ENCODE measurements at places on chromosomes 11 and 22. TPM values are rescaled to one million over a fixed set of nuclear protein-coding genes. Genes with fewer than 3 reads are reported as not detected.
A peak's percentile ranks its signal among the peaks of the same experiment; 100 is the strongest.

DNA sequence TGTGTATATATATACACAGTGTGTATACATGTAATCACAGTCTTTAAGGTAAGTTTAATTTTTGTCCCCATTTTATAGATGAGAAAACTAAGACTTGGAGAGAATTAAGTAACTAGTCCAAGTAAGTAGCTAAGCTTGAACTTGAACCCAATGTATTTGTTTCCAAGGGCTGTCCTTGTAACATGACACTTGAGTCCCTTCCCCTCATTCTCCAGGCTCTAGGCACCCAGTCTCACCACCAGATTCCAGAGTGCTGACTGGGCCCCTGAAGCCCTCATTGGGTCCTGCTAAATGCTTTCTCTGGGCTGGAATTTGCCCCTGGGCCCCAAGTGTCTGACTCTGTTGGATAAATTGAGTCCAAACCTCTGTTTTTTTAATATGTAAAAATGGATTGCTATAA lies 45.5 kb downstream of the ADM start:
- no peaks in the 10 kb centered on the region for H3K4me1 ChIP-seq
- H3K27ac ChIP-seq, result no peak overlapping the region
- DNase-seq, result no peak
- H3K27me3 ChIP-seq, result peaks cover 39% of the 10 kb centered on the region
- no peaks in the 10 kb centered on the region for H3K36me3 ChIP-seq

GRCh38 chr11:102810950-102811660 lies 13.1 kb upstream of the MMP1 start:
- no peaks in the 10 kb centered on the region for H3K36me3 ChIP-seq
- H3K4me1 ChIP-seq, result no peaks in the 10 kb centered on the region
- H3K27ac ChIP-seq, result no peak overlapping the region
- H3K27me3 ChIP-seq, result peaks cover 9% of the 10 kb centered on the region
- DNase-seq, result no peak

- H3K27ac ChIP-seq, result no peak within 1 kb of the TSS
- H3K27me3 ChIP-seq, result peaks cover 11% of the 10 kb centered on the region
- H3K4me1 ChIP-seq, result peaks cover 21% of the 10 kb centered on the region
- H3K4me3 ChIP-seq, result no peak within 1 kb of the TSS
Measured at GRCh38 chr11:118883368-118884071, at the start of gene CXCR5. Gene CXCR5, plus strand, starts transcription at chr11:118883892. Its CDS starts 50 bp downstream, at chr11:118883942.

GRCh38 chr11:14873632-14874031 lies 18.4 kb downstream of the CYP2R1 start:
- no peak for DNase-seq
- H3K4me3 ChIP-seq, result no peak overlapping the region
- no peaks in the 10 kb centered on the region for H3K27me3 ChIP-seq
- H3K27ac ChIP-seq, result no peak overlapping the region
- peaks cover 76% of the 10 kb centered on the region for H3K36me3 ChIP-seq

DNA sequence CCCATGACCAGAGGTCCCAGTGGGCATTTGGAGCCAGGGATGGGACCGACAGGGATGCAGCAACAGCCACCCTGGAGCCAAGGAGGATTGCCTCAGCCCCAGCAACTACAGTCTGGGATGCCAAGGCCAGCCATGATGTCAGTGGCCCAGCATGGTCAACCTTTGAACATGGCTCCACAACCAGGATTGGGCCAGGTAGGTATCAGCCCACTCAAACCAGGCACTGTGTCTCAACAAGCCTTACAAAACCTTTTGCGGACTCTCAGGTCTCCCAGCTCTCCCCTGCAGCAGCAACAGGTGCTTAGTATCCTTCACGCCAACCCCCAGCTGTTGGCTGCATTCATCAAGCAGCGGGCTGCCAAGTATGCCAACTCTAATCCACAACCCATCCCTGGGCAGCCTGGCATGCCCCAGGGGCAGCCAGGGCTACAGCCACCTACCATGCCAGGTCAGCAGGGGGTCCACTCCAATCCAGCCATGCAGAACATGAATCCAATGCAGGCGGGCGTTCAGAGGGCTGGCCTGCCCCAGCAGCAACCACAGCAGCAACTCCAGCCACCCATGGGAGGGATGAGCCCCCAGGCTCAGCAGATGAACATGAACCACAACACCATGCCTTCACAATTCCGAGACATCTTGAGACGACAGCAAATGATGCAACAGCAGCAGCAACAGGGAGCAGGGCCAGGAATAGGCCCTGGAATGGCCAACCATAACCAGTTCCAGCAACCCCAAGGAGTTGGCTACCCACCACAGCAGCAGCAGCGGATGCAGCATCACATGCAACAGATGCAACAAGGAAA lies 27.3 kb upstream of the L3MBTL2 start:
- peaks cover 6% of the 10 kb centered on the region for H3K4me1 ChIP-seq
- H3K4me3 ChIP-seq, result no peak overlapping the region
- no peaks in the 10 kb centered on the region for H3K27me3 ChIP-seq
- H3K36me3 ChIP-seq, result peaks cover 54% of the 10 kb centered on the region
- H3K27ac ChIP-seq, result no peak overlapping the region
- peak; percentile 29 for DNase-seq

DNA sequence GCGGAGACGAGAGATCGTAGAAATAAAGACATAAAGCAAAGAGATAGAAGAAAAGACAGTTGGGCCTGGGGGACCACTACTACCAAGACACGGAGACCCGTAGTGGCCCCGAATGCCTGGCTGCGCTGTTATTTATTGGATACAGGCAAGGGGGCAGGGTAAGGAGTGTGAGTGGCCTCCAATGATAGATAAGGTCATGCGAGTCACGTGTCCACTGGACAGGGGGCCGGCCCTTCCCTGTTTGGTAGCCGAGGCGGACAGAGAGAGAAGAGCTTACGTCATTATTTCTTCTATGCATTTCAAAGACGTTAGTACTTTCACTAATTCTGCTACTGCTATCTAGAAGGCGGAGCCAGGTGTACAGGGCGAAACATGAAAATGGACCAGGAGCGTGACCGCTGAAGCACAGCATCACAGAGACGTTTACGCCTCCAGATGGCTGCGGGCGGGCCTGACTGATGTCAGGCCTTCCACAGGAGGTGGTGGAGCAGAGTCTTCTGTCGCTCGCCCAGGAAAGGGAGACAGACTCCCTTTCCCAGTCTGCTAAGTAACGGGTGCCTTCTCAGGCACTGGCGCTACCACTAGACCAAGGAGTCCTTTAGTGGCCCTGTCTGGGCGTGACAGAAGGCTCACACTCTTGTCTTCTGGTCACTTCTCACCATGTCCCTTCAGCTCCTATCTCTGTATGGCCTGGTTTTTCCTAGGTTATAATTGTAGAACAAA lies 24.8 kb downstream of the PPP6R2 start:
- H3K4me1 ChIP-seq, result peaks cover 27% of the 10 kb centered on the region
- no peak overlapping the region for H3K4me3 ChIP-seq
- H3K27ac ChIP-seq, result no peak overlapping the region
- DNase-seq, result no peak
- no peaks in the 10 kb centered on the region for H3K27me3 ChIP-seq
- H3K36me3 ChIP-seq, result peaks cover 39% of the 10 kb centered on the region

GRCh38 chr11:623999-624704 lies 603 bp downstream of the CDHR5 start:
- peaks cover 4% of the 10 kb centered on the region for H3K36me3 ChIP-seq
- H3K27me3 ChIP-seq, result peaks cover 22% of the 10 kb centered on the region
- no peak overlapping the region for H3K27ac ChIP-seq
- no peak for DNase-seq

DNA sequence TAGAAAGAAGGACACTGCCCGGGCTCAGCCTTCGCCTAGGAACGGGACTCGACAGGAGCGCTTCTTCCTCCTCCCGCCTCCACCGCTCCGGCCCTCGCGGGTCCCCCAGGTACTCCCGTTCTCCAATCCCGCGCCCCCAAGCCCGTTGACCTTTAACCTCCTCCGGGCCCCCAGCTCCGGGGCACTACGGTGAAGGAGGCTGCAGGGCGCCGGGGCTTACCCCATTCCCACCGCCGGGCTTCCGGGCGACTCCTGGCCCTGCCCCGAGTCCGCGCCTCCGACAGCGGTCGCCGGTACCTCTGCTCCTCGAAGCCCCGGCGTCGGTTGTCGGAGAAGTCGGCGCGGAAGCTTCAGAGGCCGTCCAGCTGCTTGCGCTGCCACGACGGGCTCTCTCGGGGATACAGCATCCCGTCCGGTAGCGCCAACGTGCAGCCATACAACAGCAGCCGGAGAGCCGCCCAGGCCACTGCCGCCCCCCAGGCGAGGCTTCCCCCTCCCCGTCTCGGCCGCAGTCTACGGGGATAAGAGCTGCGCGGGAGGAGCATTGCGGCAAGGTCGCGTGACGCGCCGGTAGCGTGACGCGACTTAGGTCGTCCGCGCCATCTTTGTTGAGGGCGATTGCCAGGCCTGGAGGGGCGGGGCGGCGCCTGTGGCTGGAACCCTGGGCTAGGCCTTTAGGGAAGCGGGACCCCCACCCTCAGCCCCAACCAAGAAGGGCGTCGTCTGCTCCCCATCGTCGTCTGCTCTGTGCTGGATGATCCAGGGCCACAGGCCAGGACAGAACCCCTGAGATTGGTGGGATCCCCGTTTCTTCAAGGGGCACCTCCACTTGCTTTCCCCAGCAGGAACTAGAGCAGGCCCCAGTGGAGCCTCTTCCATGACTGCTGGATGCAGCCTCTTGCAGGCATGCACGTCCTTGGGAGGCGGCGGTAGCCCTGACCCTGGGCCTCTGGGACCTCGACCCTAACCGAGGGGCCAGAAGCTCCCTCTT lies 26.3 kb downstream of the RGL4 start:
- H3K27me3 ChIP-seq, result no peaks in the 10 kb centered on the region
- DNase-seq, result peak; percentile 87
- peak overlapping the region; percentile 76 for H3K4me3 ChIP-seq
- H3K36me3 ChIP-seq, result peaks cover 16% of the 10 kb centered on the region
- H3K4me1 ChIP-seq, result peaks cover 25% of the 10 kb centered on the region

DNA sequence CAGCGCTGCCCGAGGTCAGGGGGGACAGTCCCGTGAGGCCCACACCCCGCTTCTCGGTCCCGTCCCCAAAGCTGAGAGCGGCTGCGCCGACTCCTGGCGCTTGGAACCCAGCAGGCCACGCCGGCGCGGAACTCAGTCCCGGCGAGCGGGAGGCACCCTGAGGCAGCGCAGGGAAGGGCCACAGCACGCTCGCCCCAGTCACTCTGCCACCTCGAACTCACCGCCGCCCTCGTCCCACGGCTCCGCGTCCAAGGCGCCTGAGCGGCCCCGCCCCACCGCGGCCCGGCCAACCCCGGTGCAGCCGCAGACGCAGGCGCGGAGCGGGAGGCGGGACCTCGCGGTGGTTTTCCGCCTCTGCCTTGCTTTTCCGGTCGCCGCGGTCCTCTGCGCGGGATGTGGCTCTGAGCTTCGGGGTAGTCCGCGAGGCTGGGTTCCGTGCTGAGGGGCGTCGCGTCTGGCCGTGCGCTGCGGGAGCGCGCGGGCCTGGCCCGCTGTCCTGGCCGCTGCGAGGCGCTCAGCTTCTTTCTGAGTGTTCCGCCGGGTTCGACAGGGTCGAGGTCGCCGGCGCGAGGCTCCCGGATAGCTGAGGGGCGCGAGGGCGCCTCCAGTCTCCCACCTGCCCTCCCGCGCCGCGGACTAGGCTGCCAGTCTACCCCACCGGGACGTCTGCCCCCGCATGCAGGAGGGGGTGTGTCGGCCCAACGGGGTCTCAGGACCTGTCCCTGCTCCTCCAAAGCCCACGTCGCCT lies at the start of gene CDPF1:
TSS of gene CDPF1 (minus strand) at position 259 of the 748 bp plus-strand sequence. CDS start 2,009 bp downstream, outside the sequence.
- peak; percentile 90 for DNase-seq
- peaks cover 36% of the 10 kb centered on the region for H3K4me1 ChIP-seq
- H3K36me3 ChIP-seq, result peaks cover 5% of the 10 kb centered on the region
- H3K27me3 ChIP-seq, result peaks cover 2% of the 10 kb centered on the region
- peak within 1 kb of the TSS; percentile 80 for H3K27ac ChIP-seq
- peak within 1 kb of the TSS; percentile 70 for H3K4me3 ChIP-seq

GRCh38 chr22:41360126-41360525 lies 21.6 kb upstream of the TEF start:
- H3K4me1 ChIP-seq, result no peaks in the 10 kb centered on the region
- no peaks in the 10 kb centered on the region for H3K27me3 ChIP-seq
- no peak for DNase-seq
- H3K4me3 ChIP-seq, result no peak overlapping the region

DNA sequence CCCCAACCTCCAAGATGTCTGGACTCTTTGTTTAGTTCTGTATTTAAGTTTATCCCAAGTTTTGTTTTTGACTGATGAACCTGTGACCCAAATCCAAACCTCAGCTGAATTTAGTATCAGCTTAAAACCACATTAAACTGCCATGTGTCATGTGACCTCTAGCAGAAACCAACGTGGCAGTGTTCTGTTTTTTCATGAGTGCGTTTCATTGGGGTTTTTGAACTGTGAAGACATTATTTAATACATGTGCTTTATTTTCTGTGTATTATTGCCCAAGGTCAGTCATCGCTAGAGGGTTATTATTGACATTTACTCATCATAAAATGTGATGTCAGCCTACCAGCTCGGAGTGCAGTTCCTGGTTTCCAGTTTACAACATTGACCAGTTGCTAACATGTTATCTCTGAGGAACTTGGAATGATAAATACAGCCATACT lies 1.8 kb downstream of the TLCD5 start:
- no peak overlapping the region for H3K27ac ChIP-seq
- H3K4me1 ChIP-seq, result peaks cover 25% of the 10 kb centered on the region
- peaks cover 2% of the 10 kb centered on the region for H3K36me3 ChIP-seq
- DNase-seq, result no peak
- H3K27me3 ChIP-seq, result peaks cover 34% of the 10 kb centered on the region
- no peak overlapping the region for H3K4me3 ChIP-seq

- H3K4me3 ChIP-seq, result no peak overlapping the region
- peaks cover 63% of the 10 kb centered on the region for H3K27me3 ChIP-seq
- DNase-seq, result no peak
- H3K36me3 ChIP-seq, result no peaks in the 10 kb centered on the region
- H3K27ac ChIP-seq, result no peak overlapping the region
Measured at GRCh38 chr22:24751518-24751917, 23.0 kb downstream of the PIWIL3 start.

GRCh38 chr11:103619480-103619879 lies 417.0 kb upstream of the DDI1 start:
- no peak for DNase-seq
- H3K27ac ChIP-seq, result no peak overlapping the region
- H3K4me3 ChIP-seq, result no peak overlapping the region
- H3K27me3 ChIP-seq, result peaks cover 5% of the 10 kb centered on the region

GRCh38 chr11:13701506-13701905 lies 33.0 kb downstream of the FAR1 start:
- no peaks in the 10 kb centered on the region for H3K27me3 ChIP-seq
- H3K4me3 ChIP-seq, result no peak overlapping the region
- DNase-seq, result no peak
- no peaks in the 10 kb centered on the region for H3K4me1 ChIP-seq
- no peak overlapping the region for H3K27ac ChIP-seq

- peaks cover 43% of the 10 kb centered on the region for H3K4me1 ChIP-seq
- no peaks in the 10 kb centered on the region for H3K27me3 ChIP-seq
- H3K27ac ChIP-seq, result peak overlapping the region; percentile 48
Measured at GRCh38 chr11:3002871-3003270, 10.7 kb upstream of the NAP1L4 start.

Gene INPP5J
- total RNA-seq, result 0.14 TPM

Gene GRAP2
- 257 TPM for total RNA-seq

Gene CHRM1
- total RNA-seq, result not detected

Gene AQP11
- total RNA-seq, result 0.82 TPM

Gene TMEM41B
- total RNA-seq, result 27.3 TPM

Data from activated CD8-positive, alpha-beta memory T cell treated with anti-CD3 and anti-CD28 coated beads, Interleukin-2, amount 10 ng/mL, durations not matched to agents 7 days and 5 days (primary cell).